ENCODE measurements at places on chromosomes 2 and 18.
A peak's percentile ranks its signal among the peaks of the same experiment; 100 is the strongest.

GRCh38 chr2:219335373-219335786, 2.8 kb upstream of the RESP18 start:
- no peak for DNase-seq

DNA sequence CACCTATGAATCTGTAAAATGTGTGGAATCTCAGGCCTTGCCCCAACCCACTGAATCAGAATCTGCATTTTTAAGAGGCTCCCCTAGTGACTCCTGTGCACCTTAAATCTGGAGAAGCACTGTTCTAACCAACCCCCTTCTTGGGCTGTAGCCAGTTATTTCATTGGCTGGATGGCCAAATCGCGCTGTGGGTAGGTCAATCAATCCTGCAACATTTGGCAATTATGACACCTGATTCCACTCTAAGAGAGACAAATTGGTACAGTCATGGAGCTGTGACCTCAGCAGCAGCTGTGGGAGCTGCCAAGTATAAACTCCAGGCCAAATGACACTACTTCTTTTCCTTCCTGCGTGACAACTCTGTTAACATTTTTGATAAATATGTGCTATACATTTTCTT, 208.7 kb downstream of the CLIP4 start:
- DNase-seq: no peak

DNA sequence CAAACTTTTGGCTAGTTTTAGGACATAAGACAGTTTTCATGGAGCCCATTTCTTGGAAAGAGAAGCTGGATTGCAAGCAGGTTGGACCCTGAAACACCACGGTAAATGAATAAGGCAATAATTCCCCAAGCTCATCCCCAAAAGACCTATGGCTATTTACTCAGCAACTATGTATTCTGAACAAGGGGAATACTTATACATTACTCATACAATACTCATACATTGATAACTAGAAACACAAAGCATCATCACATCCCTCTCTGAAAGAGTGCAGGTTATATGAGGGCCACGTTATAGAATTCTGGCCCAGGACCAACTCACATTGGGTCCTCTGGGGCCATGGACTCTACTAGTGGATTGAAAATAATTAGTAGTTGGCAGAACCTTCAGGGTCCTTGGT, 154.8 kb downstream of the TMX3 start:
- no peak for DNase-seq

DNA sequence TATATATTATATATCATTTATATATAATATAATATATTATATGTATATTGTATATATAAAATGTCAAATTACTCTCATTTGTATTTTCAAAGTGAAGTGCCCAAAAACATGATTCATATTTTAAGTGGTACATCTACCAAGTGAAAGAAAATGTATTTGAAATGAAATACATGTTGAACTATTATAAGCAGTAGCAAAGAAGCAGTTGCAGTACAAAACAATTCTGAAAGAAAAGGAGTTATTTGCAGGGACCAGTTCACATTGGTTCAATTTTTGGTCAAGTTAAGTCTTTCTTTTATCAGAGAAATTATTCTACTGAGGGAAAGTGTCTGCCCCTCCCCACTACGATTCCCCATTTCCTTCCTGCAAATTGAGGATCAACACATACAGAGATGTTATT, 51.9 kb downstream of the APLF start:
- DNase-seq: no peak

GRCh38 chr2:146209842-146210275, 1635.0 kb upstream of the ACVR2A start:
- no peak for DNase-seq

DNA sequence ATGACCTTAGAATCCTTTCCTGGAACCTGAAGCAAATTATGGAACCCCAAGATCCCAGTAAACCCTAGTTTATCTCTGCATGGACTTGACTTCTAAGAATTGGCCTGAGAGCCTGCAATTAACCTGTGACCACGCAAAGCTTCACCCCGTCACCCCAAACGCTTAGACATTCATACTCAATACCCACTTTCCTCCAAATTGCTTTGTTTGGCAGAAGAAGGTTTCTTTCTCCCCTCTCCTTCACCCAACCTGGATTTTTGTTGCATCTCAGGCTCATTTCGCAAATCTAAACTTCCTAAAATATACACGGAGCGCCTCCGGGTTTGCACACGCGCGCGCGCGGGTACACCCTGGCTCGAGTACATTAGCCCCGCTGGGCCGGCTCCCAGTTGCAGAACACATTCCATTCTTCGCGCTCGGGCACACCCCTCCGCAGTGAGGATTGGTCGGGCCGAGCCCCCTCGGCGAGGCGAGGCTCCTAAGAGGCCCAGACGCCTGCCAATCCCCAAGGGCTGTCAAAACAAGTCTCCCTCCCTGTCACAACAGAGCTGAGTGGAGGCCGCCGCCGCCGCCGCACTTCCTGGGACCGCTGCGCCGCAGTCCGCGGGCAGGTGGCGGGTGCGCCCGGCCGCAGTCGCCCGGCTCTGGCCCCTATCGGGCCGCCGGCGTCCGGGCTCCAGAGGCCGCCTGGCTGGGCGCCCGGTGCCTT, at the start of gene PLCL1:
TSS of gene PLCL1 (plus strand) at position 545 of the 709 bp plus-strand sequence.
- peak; percentile 87 for DNase-seq

Data from cortex of kidney (tissue), 1 donor.